ENCODE measurements at places on chromosomes 4 and X. TPM values are rescaled to one million over a fixed set of nuclear protein-coding genes. Genes with fewer than 3 reads are reported as not detected.

The EMD gene
- total RNA-seq = 91.7 TPM

The ELOVL6 gene
- total RNA-seq = 14.5 TPM

The GPR82 gene
- not detected for total RNA-seq

The CEP135 gene
- 16.9 TPM for total RNA-seq

The SERPINA7 gene
- total RNA-seq = not detected

The GNL3L gene
- 78.8 TPM for total RNA-seq

The LIMCH1 gene
- not detected for total RNA-seq

The PAPSS1 gene
- 31.2 TPM for total RNA-seq

The FGA gene
- not detected for total RNA-seq

The PAGE2B gene
- total RNA-seq = 0.45 TPM

The NUP62CL gene
- 1.1 TPM for total RNA-seq

The CLGN gene
- not detected for total RNA-seq

The PDCL2 gene
- not detected for total RNA-seq

The NOP14 gene
- total RNA-seq = 132 TPM

The PAGE5 gene
- total RNA-seq = not detected

The CT45A10 gene
- not detected for total RNA-seq

The SSX2 gene
- not detected for total RNA-seq

The SPATA4 gene
- total RNA-seq = 0.12 TPM

The SH3TC1 gene
- 20.9 TPM for total RNA-seq

The SPIN2A gene
- 1.0 TPM for total RNA-seq

The USP17L10 gene
- total RNA-seq = not detected

The C4orf50 gene
- 0.16 TPM for total RNA-seq

The BEND4 gene
- total RNA-seq = 0.72 TPM

The GUCY1B1 gene
- total RNA-seq = 0.66 TPM

The ADAMTS3 gene
- not detected for total RNA-seq

The CSAG2 gene
- not detected for total RNA-seq

The SPOCK3 gene
- total RNA-seq = not detected

The ATP1B4 gene
- total RNA-seq = not detected

The ARHGAP36 gene
- not detected for total RNA-seq

The UGT2B15 gene
- not detected for total RNA-seq

The NXF2B gene
- not detected for total RNA-seq

The S100G gene
- total RNA-seq = not detected

The ARMCX4 gene
- 3.1 TPM for total RNA-seq

The GRPR gene
- not detected for total RNA-seq

The PNMA6F gene
- not detected for total RNA-seq

The KDM5C gene
- 112 TPM for total RNA-seq

The POU3F4 gene
- total RNA-seq = not detected

The GATA1 gene
- total RNA-seq = not detected

The XAGE1A gene
- not detected for total RNA-seq

The SLC4A4 gene
- 0.09 TPM for total RNA-seq

The TMSB15A gene
- not detected for total RNA-seq

The STATH gene
- not detected for total RNA-seq

The LANCL3 gene
- 0.28 TPM for total RNA-seq

The OPN1MW2 gene
- not detected for total RNA-seq

The SYTL4 gene
- not detected for total RNA-seq

The H2AZ1 gene
- total RNA-seq = 477 TPM

The AR gene
- 0.05 TPM for total RNA-seq

The DSPP gene
- total RNA-seq = not detected

The P2RY4 gene
- 0.21 TPM for total RNA-seq

The VCX gene
- not detected for total RNA-seq

The PPARGC1A gene
- total RNA-seq = not detected

The CLTRN gene
- total RNA-seq = 0.33 TPM

The F8A2 gene
- total RNA-seq = not detected

The TCEAL9 gene
- total RNA-seq = 0.37 TPM

Data from activated CD4-positive, alpha-beta T cell treated with anti-CD3 and anti-CD28 coated beads, Interleukin-2, amount 10 ng/mL, durations not matched to agents 24 days and 14 days (primary cell).